GM23248 (cell line): ENCODE measurements at places on chromosomes 2 and 18. TPM values are rescaled to one million over a fixed set of nuclear protein-coding genes. Genes with fewer than 3 reads are reported as not detected.

The LIPG gene
- 0.25 and 0.43 TPM in 2 replicates for total RNA-seq

GRCh38 chr2:11446733-11447248 is 19.2 kb downstream of the E2F6 start:
- peak; percentile 74 for DNase-seq

- DNase-seq: no peak
Measured at GRCh38 chr2:33133454-33133952, 186.8 kb downstream of the LTBP1 start.

The LRRC30 gene
- not detected in 2 replicates for total RNA-seq

The STPG4 gene
- total RNA-seq: not detected in 2 replicates

- no peak for DNase-seq
Measured at GRCh38 chr2:234676783-234677450, 180.0 kb upstream of the ARL4C start.

DNA sequence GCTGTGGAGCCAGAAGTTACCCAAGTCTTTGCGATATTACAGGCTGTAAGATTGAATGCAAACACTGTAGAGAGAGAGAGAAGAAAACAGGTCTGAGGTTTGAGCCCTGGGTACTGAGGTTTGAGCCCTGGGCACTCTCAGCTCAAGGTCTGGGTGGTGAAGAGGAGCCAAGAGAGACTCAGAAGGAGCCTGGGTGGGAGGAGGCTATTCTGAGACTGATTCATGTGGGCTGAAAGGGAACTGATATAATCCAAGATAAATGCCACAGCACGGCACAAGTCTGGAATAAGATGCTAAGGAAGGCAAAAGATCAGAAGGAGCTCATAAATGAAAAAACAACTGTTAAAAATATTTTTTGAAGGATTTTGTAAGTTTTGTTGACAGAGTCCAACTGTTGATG is 407.6 kb upstream of the HS6ST1 start:
- DNase-seq: peak; percentile 54

The SP5 gene
- not detected in 2 replicates for total RNA-seq

The GGCX gene
- 74.7 and 81.3 TPM in 2 replicates for total RNA-seq

- DNase-seq: peak; percentile 7
Measured at GRCh38 chr18:24672165-24672941, 211.9 kb downstream of the HRH4 start.

GRCh38 chr2:169507698-169508097 is 1.8 kb upstream of the KLHL41 start:
- DNase-seq: peak; percentile 69

GRCh38 chr2:128412181-128412871 is 93.7 kb upstream of the HS6ST1 start:
- DNase-seq: no peak

The MYO5B gene
- total RNA-seq: not detected in 2 replicates

DNA sequence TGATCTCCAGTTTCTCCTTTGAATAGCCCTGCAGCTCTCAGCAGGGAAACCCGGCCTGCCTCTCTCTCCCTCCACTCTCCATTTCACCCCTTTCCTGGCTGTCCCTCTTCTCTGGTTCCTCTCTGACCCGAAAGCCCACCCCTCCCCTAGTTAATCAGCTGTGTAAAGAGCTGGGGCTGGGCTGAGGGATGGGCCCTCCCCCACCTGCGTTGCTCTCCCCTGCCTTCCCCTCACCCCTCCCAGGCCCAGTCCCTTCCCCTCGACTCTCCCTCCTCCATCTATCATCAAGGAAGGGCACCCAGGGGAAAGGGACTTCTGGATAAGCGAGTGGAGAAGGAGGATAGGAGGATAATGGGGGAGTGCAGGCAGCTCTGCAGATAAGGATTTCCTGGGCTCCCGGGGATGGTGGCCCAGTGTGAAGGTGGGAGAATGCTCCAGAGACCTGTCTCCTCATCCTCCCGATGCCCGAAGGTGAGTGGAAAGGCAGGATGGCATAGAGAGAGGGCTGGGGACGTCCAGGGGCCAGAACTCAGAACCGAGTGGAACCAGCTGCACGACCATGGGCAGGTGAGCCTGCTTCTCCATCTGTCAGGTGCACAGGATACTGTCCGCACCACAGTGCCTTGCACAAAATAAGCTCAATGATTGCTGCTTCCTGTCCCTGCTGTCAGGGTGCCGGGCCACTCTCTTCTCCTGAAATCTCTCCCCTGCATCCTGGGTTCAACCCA is 12.0 kb downstream of the SLC30A3 start:
- no peak for DNase-seq

DNA sequence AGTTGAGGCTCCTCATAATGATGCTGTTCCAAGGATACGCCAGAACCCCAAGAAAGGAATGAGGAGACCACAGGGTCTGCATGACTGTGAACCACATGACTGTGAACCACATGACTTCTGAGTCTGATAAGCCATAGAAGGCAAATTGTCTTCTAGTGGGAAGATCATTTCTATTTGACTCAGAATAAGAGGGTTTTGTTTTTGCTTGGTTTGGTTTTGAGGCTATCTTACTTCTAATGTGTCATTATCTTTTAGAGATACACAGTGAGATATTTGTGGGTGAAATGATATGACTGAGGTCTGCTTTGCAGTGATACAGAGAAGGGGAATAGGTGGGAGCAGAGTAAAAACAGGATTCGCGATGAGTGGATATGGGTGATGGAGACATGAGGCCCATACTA is 28.9 kb upstream of the BCL2L11 start:
- no peak for DNase-seq

DNA sequence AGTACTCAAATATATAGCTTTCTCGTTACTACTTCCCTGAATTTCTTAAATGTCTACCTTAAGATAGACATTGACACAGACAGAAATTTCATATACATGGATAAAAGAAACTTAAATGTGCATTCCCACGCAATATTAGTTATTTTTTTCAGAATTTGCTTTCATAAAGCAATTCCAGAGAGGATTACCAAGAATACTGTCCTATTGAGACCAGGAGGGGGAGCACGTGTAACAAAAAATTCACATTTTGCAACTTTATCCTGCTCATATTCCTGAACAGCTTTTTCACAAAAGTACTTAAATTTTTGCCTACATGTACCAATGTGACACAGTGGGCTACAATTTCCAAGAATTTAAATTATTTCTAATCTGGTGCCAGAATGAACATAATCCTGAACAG is 30.7 kb upstream of the ERCC3 start:
- DNase-seq: peak; percentile 79

DNA sequence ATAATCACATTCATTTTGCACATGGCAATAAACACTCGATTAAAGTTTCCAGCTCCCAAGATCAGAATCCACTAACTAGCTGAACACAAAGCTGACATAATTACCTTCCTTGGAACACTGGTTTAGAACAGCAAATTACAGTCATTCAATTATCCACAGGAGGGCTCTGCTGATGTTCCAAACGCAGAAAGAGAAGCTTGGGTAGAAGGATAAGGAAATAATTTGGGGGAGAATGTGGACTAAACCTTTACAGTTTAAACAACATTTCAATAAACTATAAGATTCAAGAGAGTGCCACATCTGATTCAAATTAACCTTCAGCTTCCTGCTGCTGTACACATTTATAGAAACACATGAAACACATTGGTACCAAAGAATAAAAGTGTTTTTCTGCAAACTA is 67.8 kb upstream of the ARL4C start:
- DNase-seq: peak; percentile 60

DNA sequence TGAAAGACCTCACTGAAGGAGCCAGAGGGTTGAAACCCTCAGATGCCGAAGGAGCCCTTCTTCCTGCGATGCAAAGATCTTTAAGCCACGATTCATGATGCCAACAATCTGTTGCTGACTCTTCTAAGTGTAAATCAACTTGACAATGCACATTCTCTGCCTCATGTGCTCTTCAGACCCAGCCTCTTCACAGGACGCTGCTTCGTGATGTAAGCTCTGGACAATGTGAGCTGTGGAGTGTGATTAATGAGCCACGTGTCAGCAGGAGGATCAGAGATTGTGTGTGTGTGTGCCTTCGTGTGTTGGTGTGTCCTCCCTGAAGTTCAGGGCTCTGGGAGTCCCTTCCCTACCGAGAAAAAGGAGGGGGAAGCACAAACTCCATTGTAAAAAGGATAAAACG is 26.5 kb upstream of the TWIST2 start:
- peak; percentile 78 for DNase-seq

DNA sequence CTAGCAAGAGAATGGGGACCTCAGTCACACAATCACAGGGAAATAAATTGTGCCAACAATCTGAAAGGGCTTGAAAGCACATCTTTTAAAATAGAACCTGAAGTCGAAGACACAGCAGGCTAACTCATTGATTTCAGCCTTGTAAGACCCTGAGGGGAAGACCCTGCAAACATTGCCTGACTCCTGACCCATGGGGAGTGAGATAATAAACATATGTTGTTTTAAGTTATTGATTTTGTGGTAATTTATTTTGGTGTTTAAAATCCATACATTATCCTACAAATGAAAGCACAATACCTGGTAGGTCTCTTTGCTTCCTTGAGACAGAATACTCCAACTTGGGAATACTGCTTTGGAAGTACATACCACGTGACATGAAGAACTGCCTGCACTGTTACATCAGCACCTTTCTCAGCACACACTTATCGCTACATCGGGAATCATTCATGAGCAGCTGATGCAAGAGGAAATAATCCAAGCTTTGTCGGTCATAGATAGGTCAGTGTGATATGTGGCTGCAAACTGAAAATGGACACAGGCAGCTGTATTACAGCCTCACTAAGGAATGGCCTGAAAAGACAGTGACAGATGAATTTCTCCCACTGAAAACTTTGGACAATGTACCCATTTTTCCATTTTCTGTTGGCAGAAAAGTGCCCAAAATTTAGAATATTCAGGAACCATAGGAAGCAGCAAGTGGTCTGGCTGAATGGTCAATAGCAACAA is 494.5 kb upstream of the MAP2 start:
- DNase-seq: no peak

DNA sequence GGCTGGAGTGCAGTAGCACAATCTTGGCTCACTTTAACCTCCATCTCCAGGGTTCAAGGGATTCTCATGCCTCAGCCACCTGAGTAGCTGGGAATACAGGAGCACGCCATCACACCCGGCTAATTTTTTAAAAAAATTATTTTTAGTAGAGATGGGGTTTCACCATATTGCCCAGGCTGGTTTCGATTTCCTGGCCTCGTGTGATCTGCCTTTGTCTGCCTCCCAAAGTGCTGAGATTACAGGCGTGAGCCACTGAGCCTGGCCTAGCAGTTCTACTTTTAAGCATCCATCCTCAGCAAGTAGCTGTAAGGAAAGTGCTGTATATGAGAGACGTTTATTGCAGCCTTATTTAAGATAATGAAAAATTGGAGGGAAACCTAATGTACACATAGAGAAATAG is 79.7 kb downstream of the ZDBF2 start:
- DNase-seq: no peak

DNA sequence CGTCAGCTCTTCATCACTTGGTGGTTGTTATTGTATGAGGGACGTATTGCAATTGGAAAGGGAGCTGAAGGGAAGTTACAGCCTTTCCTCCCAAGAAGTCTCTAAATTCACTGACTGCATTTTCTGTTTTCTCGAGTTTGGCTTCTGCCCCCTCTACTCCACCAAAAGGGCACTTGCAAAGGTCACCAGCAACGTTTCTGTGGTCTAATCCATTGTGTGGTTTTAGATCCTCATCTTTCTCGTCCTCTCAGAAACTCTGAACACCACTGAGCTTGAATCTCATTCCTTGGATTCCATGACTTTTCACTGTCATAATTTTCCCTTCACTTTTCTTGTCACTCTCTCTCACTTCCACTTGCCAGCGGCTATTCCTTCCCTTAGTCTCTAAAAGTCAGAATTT is 308.0 kb downstream of the AFF3 start:
- DNase-seq: no peak

- DNase-seq: peak; percentile 85
Measured at GRCh38 chr2:237196866-237197618, 111.4 kb downstream of the COPS8 start.

GRCh38 chr2:197873293-197873701 is 68.9 kb downstream of the PLCL1 start:
- peak; percentile 64 for DNase-seq

- peak; percentile 7 for DNase-seq
Measured at GRCh38 chr2:105187531-105187930, 54.0 kb upstream of the GPR45 start.

The FOXI3 gene
- total RNA-seq: not detected in 2 replicates

DNA sequence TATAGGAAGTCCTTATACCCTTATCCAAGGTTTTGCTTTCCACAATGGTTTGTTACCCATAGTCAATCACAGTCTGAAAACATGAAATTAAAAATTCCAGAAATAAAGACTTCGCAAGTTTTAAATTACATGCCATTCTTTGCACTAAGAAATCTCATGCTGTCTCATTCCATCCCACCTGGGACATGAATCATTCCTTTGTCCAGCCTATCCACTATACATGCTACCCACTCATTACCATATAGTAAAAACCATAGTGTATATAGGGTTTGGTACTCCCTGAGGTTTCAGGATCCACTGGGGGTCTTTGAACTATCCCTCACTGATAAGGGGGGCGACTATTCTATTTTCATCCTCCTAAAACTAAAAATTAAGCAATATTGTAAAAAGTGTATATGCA is 17.0 kb downstream of the SP3 start:
- DNase-seq: no peak

GRCh38 chr18:32315881-32316280 is 126.0 kb downstream of the MEP1B start:
- peak; percentile 13 for DNase-seq

The CFC1 gene
- total RNA-seq: not detected in 2 replicates

- DNase-seq: no peak
Measured at GRCh38 chr2:43074052-43074451, 152.4 kb downstream of the ZFP36L2 start.

The LCT gene
- under 0.01 and 0.25 TPM in 2 replicates for total RNA-seq
